Karpas-422 (cell line): ENCODE measurements at places on chromosomes 3 and 15.

DNA sequence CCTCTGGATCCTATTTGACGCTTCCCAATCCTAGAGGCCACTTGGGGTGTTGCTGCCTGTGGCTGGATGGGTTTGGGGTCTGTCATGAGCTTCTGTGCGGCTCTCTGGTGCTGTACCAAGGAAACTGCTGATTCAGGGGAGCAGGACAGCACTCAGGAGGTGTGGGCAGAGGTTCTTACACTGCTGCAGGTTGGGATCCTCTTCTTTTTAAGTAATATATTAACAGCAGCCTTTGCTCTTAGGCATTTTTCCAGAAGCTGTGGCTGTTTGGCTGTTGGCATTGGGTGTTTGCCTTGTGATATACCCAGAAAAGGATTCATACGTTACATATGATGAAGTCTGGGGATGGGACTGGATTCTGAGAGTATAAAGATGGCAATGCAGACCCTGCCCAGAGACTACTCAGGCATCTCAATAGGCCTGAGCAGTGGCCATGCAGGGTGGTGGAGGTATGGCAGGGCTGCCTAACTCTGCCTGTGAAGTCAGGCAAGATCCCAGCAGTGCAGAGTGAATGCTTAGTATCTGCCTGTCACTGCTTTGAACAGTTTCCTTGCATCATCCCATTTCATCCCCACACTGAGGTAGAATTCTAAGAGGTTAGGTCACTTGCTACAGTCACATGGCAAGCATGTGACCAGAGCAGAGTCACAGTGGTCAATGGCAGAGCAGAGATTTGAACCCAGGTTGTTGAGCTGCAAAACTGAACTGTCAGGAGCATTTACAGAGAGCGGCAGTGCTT, 3.9 kb downstream of the ABHD6 start:
- DNase-seq, result no peak

GRCh38 chr15:31489801-31490646, 163.4 kb downstream of the KLF13 start:
- peak; percentile 83 for DNase-seq

- DNase-seq, result no peak
Observed at GRCh38 chr3:30710017-30710416, 103.6 kb downstream of the TGFBR2 start.

DNA sequence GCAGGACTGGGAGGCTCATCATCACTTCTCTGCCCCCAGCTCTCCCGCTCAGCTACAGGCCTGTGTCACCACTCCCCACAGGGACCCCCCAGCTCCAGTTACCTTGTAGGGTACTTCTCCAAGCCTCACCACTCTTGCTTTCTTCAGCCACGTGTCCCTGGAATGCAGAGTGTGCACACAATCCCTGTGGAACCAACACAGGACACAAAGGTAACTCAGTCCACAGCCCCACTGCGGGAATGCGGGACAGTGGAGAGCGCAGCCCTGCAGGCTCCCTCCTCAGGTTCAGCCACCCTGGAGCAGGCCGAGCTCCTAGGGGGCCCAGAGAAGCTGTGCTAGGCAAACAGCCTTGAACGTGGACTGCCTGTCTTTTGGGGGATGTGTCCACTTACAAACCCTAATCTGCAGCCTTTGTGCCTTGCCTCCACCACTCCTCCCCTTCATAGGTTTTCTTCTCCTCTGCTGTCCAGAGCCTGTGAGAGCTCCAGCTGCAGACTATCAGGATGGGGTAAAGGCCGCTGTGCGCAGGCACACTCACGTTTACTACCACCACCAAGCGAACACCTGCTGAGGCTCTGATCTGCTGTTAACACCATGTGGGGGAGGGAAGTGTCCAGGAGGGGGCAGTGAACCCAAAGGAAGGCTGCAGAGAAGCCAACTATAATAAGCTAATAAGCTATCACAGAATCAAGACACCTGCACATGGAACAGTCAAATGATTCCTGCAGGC, 26.0 kb downstream of the XPC start:
- peak; percentile 52 for DNase-seq

DNA sequence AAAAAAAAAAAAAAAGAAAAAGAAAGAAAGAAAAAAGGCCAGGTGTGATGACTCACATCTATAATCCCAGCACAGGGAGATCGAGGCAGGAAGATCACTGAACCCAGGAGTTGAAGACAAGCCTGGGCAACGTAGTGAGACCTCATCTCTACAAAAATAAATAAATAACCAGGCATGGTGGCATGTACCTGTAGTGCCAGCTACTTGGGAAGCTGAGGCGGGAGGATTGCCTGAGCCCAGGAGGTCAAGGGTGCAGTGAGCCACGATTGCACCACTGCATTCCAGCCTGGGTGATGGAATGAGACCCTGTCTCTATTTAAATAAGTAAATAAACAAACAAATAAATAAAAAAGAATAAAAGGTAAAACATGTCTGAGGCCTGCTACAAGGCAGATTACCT, 39.3 kb upstream of the LACTB start:
- no peak for DNase-seq

DNA sequence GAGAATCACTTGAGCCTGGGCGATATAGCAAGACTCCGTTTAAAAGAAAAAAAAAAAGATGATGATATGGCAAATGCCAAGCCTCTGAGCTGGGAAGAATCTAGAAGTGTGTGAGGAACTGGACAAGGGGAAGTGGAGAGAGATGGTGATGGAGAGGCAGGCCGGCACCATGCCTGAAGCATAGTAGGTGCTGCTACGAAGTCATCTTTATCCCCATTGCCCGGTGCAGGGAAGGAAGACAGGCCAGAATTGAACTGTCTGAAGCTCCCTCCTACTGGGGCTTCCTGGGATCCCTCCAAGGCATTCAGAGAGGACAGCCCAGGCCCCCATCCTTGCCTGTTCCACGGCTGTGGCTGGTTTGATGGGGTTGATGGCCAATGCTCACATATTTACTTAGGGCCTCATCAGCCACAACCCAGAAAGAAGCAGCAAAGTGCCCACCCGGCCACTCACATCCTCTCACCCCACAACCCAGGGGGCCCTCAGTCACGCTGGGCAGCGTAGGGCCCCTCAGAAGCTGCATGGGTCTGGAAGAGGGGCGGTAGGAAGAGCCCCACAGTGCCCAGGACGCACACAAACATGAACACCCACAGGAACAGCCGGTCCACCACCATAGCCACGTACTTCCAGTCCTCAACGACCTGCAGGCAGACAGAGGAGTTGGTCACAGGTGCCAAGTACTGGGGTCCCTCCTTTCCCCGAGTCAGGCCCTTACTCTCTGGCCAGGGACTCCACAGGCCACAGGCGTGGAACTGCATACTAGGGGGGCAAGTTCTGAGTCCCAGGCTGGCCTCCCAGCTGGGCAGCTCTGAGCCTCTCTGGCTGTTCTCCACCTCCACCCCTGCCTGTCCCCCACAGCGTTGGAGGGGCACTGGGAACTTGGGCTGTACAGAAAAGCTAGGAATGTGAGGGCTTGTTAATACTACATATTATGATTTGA, 4.1 kb upstream of the CHRNA3 start:
- DNase-seq, result peak; percentile 25

DNA sequence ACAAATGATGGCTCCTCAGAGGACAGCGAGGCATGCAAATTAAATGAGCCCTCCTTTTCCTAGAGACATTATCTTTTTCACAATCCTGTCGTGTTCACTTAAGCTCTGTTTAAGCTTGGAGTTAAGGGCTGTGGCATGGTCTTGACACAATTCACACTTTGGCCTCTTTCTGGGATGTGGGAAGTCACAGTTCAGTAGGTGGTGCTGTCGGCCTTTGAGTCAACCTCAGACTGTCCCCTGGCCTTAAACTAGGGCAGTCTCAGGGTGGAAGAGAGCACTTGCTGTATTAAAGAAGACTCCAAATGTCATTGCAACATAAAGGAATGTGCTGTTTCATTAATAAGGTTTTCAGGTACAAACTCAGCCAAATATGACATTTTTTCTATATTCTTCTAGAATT, 351.0 kb downstream of the MCTP2 start:
- DNase-seq, result peak; percentile 77

DNA sequence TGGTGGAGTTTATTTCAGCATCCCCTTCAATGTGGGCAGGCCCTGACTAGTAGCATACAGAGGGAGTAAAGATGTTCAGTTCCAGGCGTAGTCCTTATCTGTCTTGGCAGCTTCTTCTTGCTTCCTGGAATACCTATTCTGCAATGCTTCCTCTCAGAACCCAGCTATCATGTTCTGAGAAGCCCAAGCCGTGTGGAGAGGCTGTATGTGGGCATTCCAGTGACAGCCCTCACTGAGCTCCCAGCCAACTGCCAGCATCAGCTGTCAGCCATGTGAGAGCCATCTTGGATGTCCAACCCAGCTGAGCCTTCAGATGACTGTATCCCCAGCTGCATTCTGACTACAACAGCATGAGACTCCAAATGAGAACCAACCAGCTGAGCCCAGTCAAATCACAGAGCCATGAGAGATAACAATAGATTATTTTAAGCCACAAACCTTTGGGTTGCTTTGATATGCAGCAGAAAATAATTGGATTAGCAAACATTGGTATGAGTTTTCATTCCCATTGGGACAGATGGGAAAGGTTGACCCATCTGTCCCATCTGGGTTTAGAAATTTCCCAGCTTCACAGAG, 8.4 kb upstream of the CMTM7 start:
- DNase-seq, result no peak

GRCh38 chr15:37086521-37086920, 13.8 kb downstream of the MEIS2 start:
- no peak for DNase-seq

DNA sequence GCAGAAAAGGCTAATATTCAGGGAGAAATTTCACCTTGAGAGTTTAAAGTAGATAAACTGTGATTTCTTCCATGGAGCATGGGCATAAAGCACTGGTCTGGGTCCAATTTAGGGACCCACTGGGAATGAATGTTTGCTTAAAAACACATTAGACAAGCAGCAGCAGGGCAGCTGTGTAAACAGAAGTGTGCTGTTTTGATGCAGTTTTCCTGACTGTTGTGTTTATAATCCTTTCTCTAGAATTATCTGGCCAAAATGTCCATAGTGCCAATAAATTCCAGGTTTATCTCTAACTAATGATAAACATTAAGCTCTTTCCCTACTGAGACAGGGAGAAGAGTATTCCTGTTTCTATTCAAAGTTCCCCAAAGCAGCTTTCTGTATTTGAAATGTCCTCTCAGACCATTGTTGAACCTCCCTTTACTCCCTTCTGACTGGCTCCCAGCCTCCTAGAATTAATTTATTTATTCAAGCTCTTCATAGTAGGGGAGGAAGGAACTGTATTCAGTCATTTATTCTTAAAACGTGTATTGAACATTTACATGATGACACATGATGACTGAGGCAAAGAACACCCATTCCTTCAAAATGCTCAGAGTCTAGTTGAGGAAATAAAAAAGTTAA, 7.0 kb upstream of the TM4SF18 start:
- no peak for DNase-seq
